Sciatic nerve (tissue), 2 donors: ENCODE measurements at places on chromosomes 16 and 17. TPM values are rescaled to one million over a fixed set of nuclear protein-coding genes. Genes with fewer than 3 reads are reported as not detected.

GRCh38 chr17:34118564-34118963 lies 136.5 kb upstream of the CCL2 start:
- no peak for DNase-seq

DNA sequence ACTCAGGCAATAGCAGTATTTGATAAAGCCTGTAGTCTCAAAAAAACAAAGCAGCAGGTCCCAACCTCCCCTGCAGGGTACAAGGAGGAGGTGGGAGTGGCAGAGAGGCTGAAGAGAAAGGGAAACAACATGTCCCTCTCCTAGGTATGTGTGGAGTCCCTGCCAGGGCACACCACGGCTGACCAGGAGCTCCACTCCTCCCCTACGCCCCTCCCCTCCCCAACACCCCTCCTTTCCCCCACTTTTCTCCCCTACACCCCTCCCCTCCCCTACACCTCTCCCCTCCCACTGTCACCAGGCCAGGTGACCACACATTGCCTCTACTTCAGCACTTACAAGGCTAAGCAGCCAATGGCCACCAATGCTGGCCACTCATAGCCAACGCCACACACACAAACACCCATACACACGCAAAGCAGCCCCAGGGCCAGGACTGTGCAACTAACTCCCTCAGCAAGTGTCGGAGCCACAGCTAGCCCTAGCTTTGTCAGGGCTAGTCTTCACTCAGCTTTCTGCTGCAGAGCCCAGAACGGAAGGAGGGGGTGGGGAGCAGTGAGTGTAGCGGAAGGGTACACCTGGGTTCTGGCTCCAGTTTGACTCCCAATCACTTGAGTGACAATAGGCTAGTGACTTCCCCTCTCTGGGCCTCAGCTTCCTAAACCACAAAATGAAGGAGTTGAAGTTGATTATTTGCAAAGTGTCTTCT lies 8.2 kb downstream of the CAVIN1 start:
- DNase-seq = no peak

DNA sequence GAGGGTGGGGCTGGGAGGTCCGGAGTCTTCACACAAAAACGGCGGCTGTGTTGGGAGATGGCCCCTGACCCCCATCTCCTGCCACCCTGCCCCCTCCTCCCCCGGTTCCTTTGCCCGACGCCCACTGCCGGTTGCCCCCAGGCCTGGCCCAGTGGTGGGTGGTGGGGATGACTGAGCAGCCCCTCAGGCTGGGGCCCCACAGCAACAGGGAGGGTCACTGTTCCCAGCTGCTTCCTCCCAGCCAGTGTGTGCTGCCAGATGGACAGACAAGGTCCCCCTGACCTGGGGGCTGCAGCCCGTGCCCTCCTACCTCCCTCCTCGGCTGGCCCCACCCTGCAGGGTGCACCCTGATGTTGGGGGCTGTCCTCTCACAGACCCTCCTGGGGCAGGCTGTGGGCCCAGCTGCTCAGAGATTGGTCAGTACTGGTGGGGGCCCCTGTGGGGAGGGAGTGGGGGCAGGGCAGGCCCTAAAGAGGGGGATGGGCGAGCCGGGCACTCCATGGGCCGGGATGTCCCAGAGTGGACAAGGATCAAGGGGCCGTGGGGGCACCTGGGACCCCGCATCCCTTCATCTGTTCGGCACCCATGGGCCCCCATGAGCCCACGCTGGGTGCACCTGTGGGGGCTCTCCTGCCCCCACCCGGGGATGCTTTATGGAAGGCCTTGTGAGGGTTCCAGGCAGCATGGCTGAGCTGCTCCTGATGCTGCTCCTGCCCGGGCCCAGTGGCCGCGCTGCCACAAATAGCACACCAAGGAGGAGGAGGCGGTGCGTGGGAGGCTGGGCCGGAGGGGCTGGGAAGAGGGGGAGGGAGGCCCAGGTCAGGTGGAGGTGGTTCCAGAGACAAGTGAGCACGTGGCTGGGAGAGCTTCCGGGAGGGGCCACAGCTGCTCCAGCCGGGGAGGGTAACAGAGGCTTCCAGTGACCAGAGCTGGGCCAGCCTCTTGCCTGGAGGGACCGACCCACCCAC lies 5.1 kb downstream of the C1QTNF8 start:
- no peak for DNase-seq

GRCh38 chr17:56793531-56793930 lies 40.2 kb downstream of the C17orf67 start:
- no peak for DNase-seq

DNA sequence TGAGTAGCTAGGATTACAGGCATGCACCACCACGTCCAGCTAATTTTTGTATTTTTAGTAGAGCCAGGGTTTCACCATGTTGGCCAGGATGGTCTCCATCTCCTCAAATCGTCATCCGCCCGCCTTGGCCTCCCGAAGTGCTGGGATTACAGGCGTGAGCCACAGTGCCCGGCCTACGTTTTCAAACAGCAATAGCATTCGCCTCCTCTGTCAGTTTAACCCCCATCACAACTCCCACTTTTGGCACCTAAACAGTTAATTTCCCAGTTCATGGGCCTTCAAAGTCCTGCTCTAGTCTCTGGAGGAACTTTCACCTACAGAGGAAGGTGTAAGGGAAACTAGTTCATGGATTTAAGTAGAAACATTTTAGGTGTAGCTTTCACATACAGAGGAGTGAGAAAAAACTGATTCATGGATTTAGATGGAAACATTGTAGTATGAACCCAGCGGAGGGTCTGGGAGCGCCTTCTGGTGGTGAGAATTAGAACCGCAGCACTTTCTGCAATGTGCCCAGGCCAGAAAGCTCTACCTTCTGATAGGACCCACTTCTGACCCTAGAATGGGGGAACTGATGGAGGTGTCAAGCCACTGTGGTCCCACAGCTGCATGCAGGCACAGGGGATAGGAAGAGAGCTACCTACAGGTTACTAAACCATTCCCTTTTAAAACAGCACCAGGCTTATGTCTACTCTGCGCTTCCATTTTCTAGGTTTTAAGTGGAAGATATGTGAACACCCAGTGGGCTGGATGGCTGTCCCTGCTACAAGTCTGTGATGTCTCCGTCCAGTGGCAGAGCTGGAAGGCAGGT lies 12.0 kb upstream of the MEOX1 start:
- DNase-seq = peak; percentile 90

DNA sequence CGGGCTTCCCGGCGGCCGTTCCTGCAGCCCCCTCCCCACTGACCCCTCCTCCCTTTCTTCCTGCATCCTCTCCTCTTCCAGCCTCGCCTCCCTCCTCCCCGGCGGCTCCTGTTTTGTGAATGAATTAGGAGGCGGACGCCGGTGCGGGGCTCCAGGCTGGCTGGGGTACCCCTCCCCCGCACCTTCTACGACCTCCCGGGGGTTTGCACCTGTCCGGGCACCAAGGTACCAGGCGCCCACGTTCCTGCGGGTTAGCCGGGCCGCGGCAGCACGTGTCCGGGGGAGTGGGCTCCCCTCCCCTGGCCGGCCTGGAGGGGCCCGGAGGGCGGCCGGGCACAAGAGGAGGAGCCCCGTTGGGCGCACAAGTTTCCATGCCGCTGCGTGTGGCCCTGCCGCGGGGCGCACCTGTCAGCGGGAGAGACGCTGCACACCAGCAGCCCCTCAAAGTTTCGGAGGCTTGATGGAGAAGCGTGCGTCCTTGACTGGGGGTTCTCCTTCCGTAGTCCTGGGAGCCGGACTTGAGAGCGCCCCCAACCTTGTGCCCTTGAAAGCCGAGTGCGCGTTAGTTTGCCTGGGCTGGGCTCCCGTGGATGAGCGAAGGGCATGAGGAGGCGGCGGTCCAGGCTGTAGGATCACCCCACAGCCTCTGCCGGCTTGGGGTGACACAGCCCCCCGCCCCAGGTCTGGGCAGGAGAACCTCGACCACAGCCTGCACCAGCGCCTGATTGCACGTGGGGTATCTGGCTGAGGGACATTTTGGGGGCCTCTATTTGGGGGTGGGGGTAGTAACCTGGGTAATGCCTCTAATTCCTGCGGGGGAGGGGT lies 1.2 kb downstream of the HAS3 start:
- DNase-seq = no peak

- DNase-seq = no peak
Observed at GRCh38 chr16:75219838-75220237, 1.1 kb downstream of the CTRB1 start.

DNA sequence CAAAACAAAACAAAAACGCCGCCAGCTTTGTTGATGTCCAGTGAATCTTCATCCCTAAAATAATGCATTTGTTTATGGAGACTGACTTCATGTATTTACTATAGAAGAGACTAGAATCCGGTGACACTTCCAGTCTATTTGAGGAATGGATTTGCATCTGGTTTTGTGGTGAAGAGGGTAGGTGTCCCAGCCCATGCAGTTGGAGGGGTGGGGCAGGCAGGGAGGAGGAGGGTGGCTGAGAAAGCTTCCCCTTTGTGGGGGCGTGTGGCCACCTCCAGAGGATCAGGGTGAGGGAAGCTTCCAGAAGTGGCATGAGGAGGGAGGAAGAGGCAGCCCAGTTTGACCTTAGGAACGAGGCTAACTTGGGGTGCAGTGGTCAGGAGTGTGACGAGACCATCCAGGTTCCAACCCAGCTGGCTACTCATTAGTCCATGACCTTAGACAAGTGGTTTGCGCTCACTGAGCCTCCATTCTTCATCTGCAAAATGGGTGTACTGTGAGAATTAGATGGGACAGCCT lies 69.5 kb downstream of the CMIP start:
- DNase-seq = no peak

GRCh38 chr17:39556423-39556822 lies 51.3 kb downstream of the NEUROD2 start:
- no peak for DNase-seq

- no peak for DNase-seq
Observed at GRCh38 chr16:31393056-31393455, at the start of gene ITGAD. Gene ITGAD (plus strand): TSS chr16:31393335. CDS start chr16:31393361, 26 bp downstream.

DNA sequence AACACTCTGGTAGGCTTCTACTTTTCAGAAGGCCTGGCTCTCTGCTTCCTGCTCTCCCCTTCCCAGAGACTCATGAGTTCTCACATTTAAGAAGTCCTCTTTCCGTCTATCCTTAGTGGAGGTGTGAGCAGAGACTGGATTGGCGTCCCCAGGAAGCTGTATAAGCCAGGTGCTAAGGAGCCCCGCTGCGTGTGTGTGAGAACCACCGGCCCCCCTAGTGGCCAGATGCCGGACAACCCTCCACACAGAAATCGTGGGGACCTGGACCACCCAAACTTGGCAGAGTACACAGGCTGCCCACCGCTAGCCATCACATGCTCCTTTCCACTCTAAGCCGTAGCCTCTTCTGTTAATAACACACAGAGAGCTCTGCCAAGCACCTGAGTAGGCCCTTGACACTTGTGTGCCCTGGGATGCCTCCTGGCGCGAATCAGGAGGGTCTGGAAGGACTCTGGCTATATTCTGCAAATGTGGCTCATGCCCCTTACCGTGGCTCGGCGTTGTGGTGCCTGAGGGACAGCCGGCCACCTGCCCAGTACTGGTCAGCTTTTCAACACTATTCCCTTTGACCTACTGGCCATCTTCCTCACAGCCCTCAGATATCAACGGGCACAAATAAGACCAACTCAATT lies 13.9 kb downstream of the CYB5D2 start:
- DNase-seq = no peak

GRCh38 chr16:83959656-83960434 lies 6.8 kb downstream of the OSGIN1 start:
- no peak for DNase-seq

GRCh38 chr17:62911114-62911513 lies 54.9 kb upstream of the TANC2 start:
- DNase-seq = no peak

GRCh38 chr17:9467518-9467917 lies 108.1 kb downstream of the STX8 start:
- DNase-seq = no peak

GRCh38 chr17:58376472-58377000 lies 24.5 kb upstream of the SUPT4H1 start:
- DNase-seq = no peak

DNA sequence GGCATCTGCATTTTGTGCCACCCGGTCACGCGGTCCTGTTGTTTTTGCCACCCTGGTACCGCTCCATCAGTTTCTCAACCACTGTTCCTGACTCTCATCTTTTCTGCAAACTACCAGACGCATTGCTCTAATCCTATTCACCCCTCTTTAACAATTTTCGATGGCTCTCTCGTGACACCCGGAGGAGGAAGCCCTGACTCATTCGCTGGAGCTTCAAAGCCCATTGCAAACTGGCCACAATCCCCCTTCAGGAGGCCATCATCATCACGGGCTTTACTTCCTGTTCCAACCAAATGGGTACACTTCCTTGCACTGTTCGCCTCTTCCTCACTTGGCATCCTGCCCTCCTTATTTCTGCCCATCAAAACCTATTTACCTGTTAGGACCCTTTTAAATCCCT lies 155.3 kb downstream of the RGS9 start:
- DNase-seq = no peak

DNA sequence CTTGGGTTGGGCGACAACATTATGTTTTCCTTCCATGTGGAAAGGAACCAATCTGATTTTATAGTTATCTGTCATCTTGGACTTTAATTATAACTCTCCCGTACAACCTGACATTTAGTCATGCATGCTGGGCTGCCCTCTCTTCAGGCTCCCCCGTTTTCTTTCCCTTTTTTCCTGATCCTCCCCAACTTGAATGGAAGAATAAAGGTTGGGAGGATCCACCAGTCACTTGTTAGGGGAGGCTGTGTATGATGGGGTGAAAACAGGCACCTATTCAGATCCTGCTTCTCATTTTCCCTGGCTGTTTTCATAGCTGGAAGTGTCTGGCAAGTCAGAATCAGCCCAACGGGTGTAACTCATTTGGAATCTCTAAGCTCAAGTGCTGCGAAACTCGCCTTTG lies 267.2 kb upstream of the SALL1 start:
- DNase-seq = no peak

DNA sequence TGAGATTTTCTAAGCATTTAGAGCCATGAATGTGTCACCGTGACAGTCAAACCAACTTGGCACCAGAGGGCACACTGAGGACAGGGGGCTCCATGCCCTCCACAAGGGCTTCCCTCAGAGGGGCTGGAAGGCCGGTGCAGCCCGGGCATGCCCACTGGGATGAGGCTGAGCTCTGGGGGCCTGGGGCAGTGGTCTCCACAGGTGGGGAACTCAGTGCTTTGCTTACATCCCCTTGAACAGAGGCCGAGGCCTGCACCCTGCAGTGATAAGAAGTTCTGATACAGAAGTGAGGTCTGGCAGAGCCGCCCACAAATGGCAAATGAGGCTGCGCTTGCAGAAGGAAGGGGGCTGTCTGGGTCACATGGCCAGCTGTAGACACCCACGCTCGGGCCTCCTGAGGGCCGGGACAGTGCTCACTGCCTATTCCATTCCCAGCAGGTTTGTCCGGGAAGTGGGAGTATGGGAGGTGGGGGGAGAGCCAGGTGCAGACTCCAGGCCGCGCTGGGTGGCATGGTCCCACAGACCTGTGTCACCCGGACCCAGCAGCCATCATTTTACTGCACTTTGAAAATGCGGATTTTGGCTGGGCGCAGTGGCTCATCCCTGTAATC lies 116.8 kb upstream of the CREBBP start:
- DNase-seq = no peak

- DNase-seq = no peak
Observed at GRCh38 chr16:24282141-24282540, 26.0 kb downstream of the CACNG3 start.

GRCh38 chr16:70341600-70341999 lies 5.1 kb upstream of the DDX19A start:
- no peak for DNase-seq

The RSAD1 gene
- 33.3 TPM for total RNA-seq

The EVPLL gene
- total RNA-seq = not detected

The HSF5 gene
- 0.27 TPM for total RNA-seq

The ZNF764 gene
- 9.5 TPM for total RNA-seq

The CLDN7 gene
- 4.1 TPM for total RNA-seq

The CLEC18A gene
- total RNA-seq = 1.2 TPM
